A549 treated with dexamethasone at 1 μM for 4 hours (cell line): ENCODE measurements at places on chromosomes 5 and 9. TPM values are rescaled to one million over a fixed set of nuclear protein-coding genes. Genes with fewer than 3 reads are reported as not detected.

EQTN gene
- total RNA-seq, result 0.20 to 0.21 TPM in 2 of 5 replicates, not detected in the others

BAAT gene
- total RNA-seq, result 0.32 to 0.58 TPM (median 0.42 TPM) in 5 replicates

WDR38 gene
- total RNA-seq, result 0.07 to 0.28 TPM (median 0.16 TPM) in 4 of 5 replicates, not detected in the other

NPR3 gene
- total RNA-seq, result 15.7 to 18.8 TPM (median 16.9 TPM) in 5 replicates

CDH18 gene
- total RNA-seq, result not detected in 5 replicates

TUSC1 gene
- total RNA-seq, result 3.6 to 7.1 TPM (median 6.7 TPM) in 5 replicates

MEIKIN gene
- total RNA-seq, result not detected in 5 replicates

PCDHB11 gene
- total RNA-seq, result 0.07 to 0.08 TPM (median 0.07 TPM) in 4 of 5 replicates, not detected in the other

SH3RF2 gene
- total RNA-seq, result 1.9 to 3.1 TPM (median 2.2 TPM) in 5 replicates

OR1Q1 gene
- 0.16 TPM in 1 of 5 replicates, not detected in the others for total RNA-seq

YTHDC2 gene
- 5.8 to 8.9 TPM (median 7.6 TPM) in 5 replicates for total RNA-seq

SOX30 gene
- total RNA-seq, result 0.06 to 0.14 TPM (median 0.08 TPM) in 3 of 5 replicates, not detected in the others

WHRN gene
- total RNA-seq, result 4.0 to 8.9 TPM (median 7.4 TPM) in 5 replicates

LCN1 gene
- 0.14 to 0.30 TPM (median 0.21 TPM) in 4 of 5 replicates, not detected in the other for total RNA-seq

CDH10 gene
- total RNA-seq, result 0.08 to 0.18 TPM (median 0.14 TPM) in 5 replicates

ADAMTSL1 gene
- 0.05 to 0.16 TPM in 2 of 5 replicates, not detected in the others for total RNA-seq

AGXT2 gene
- total RNA-seq, result not detected in 5 replicates

GBA2 gene
- 22.8 to 39.1 TPM (median 34.1 TPM) in 5 replicates for total RNA-seq

AJM1 gene
- 3.2 to 4.8 TPM (median 4.3 TPM) in 5 replicates for total RNA-seq

NEUROG1 gene
- total RNA-seq, result not detected in 5 replicates

TPRN gene
- total RNA-seq, result 6.4 to 11.2 TPM (median 10.5 TPM) in 5 replicates

RABL6 gene
- 58.8 to 88.7 TPM (median 79.5 TPM) in 5 replicates for total RNA-seq

ZCCHC7 gene
- 12.5 to 14.3 TPM (median 13.2 TPM) in 5 replicates for total RNA-seq

ACTBL2 gene
- total RNA-seq, result 0.05 to 0.07 TPM (median 0.06 TPM) in 3 of 5 replicates, not detected in the others

FAM221B gene
- total RNA-seq, result not detected in 5 replicates

PRR16 gene
- total RNA-seq, result 0.13 to 0.14 TPM in 2 of 5 replicates, not detected in the others

SLC34A3 gene
- 0.05 to 0.11 TPM (median 0.06 TPM) in 5 replicates for total RNA-seq

PCA3 gene
- total RNA-seq, result not detected in 5 replicates

OGN gene
- not detected in 5 replicates for total RNA-seq

TAL2 gene
- 0.15 to 0.45 TPM (median 0.22 TPM) in 4 of 5 replicates, not detected in the other for total RNA-seq

SH3TC2 gene
- total RNA-seq, result 0.38 to 0.73 TPM (median 0.48 TPM) in 5 replicates

IPPK gene
- total RNA-seq, result 12.2 to 13.3 TPM (median 12.8 TPM) in 5 replicates

NUP155 gene
- 16.9 to 23.7 TPM (median 22.5 TPM) in 5 replicates for total RNA-seq

LCN2 gene
- 2.8 to 7.2 TPM (median 3.2 TPM) in 5 replicates for total RNA-seq

IRX4 gene
- 0.24 to 0.47 TPM (median 0.32 TPM) in 5 replicates for total RNA-seq

IL13 gene
- 0.07 TPM in 1 of 5 replicates, not detected in the others for total RNA-seq

DMRT3 gene
- not detected in 5 replicates for total RNA-seq

BTNL9 gene
- total RNA-seq, result 0.67 to 1.2 TPM (median 1.0 TPM) in 5 replicates

CNTNAP3 gene
- total RNA-seq, result 6.5 to 12.3 TPM (median 10.1 TPM) in 5 replicates

PCDHGB7 gene
- 0.02 to 0.11 TPM (median 0.07 TPM) in 5 replicates for total RNA-seq

ANGPTL2 gene
- 0.04 TPM in 1 of 5 replicates, not detected in the others for total RNA-seq

DNAJC25 gene
- 9.6 to 12.0 TPM (median 10.2 TPM) in 5 replicates for total RNA-seq

ZDHHC11B gene
- total RNA-seq, result 0.87 to 1.4 TPM (median 1.3 TPM) in 5 replicates
